Trophoblast cell (in vitro differentiated cells and primary cell): ENCODE measurements at places on chromosomes 5 and 9.

DNA sequence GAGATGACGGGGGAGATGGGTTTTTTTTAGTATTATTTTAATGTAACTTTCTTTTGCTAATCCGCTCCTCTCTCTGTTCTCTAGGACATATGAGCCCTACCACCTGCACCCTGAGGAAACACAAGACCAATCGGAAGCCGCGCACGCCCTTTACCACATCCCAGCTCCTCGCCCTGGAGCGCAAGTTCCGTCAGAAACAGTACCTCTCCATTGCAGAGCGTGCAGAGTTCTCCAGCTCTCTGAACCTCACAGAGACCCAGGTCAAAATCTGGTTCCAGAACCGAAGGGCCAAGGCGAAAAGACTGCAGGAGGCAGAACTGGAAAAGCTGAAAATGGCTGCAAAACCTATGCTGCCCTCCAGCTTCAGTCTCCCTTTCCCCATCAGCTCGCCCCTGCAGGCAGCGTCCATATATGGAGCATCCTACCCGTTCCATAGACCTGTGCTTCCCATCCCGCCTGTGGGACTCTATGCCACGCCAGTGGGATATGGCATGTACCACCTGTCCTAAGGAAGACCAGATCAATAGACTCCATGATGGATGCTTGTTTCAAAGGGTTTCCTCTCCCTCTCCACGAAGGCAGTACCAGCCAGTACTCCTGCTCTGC, 4.8 kb downstream of the MSX2 start:
- DNase-seq = no peak

DNA sequence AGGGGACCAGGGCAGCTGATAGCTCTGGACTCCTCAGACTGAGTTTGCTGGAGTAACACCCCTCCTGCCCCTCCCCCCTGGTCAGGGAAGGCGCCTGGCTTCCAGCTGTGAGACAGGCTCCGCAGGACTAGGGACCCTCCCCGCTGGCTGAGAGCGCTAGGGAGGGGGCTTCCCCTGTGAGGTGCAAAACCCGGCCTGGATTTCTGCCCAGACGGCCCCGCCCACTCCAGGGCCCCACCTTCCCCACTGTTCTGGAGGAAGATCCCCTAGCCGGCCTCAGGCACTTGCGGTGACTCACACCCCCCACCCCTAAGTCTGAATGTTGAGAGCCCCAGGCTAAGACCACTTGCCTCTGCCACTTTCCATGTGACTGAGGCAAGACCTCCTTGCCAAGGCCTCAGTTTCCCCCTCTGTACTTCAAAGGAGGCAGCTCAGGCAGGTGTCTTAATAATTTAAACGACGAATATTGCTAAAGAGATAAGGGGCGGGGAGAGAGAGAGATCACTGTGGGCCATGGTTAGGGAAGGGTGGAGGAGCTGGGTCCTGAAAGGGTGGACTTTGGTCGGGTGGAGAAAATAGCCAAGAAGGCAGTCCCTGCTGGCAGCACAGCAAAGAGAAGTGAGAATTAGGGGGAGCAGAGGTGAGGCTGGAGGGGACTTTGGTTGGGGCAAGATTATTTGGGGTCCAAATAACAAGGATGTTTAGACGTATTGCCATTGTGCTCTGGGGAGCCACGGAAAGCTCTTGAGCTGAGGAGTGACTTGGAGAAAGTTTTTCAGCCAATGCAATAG, 1.0 kb upstream of the DAB2IP start:
- DNase-seq = no peak

DNA sequence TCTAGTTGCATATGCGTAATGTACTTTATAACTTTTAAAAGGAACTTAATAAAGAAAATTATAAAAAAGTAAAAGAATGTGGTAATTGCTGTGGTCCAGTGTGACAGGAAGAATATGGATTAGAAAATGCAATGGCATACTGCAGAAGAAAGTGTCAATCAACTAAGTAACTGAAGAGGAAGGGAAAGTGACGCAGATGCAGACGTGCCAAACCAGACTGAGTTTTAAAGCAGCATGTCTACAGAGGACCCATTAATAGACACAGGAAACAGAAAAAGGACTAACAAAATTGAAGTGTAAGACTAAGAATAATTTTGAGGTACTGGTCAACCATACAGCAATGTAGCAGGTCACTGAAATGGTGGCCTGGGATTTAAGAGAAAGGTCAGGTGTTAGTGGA, 73.3 kb downstream of the DPYSL3 start:
- DNase-seq = no peak

DNA sequence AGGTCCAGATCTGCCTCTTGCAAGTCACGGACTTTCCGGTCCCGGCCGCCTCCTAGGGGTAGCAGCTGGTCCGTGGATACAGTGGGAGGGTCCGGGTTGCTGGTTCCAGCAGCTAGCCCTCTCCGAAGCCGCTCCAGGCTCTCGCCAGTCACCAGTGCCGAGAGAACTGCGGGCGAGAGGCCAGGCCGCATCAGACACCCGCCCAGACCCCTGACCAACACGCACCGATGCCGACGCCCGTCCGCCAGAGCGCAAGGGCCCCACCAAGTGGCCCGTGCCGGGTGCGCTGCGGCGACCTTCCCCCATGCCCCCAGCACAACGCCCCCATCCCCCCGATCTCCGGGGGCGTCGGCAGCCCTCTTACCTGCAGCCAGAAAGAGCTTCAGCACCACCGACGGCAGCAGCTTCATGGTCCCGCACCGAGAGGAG, 470 bp downstream of the HBEGF start:
- peak; percentile 54 for DNase-seq

DNA sequence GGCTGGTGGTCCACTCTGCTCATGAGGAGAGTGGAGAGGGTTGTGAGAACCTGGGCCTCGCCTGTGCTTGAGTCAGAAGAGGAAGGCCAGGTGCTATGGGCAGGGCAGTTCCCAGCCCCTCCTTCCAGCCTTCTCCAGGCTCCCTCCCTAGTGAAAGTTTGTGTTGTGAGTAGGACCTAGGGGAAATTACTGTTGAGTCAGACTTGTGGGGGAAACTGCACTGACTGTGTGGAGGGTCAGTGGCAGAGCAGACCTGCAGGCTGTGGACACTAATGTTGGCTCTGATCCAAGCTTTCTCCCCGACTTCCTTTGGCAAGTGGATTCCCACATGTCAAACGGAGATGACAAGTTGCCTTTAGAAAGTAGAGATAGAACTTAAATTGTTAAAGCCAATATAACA, 102.6 kb downstream of the ARHGAP26 start:
- peak; percentile 20 for DNase-seq

GRCh38 chr5:178334861-178335260, 102.3 kb upstream of the PHYKPL start:
- DNase-seq = no peak

- DNase-seq = peak; percentile 37
These were observed 62.5 kb upstream of the ITGA1 start for GRCh38 chr5:52725065-52725746.
